NCI-H524 treated with DMSO at 0.1 percent for 48 hours (cell line): ENCODE measurements at places on chromosomes 4 and X.

GRCh38 chrX:77564823-77565222 lies 117.6 kb downstream of the FGF16 start:
- no peak for DNase-seq

- no peak for DNase-seq
These were observed 7.7 kb downstream of the GAK start for GRCh38 chr4:924107-925096.

GRCh38 chr4:88597970-88598660 lies 5.8 kb downstream of the HERC3 start:
- peak; percentile 9 for DNase-seq

- DNase-seq = no peak
These were observed 46.6 kb downstream of the RASGEF1B start for GRCh38 chr4:81424816-81425755.

GRCh38 chr4:133920236-133920635 lies 281.4 kb downstream of the PABPC4L start:
- DNase-seq = no peak

DNA sequence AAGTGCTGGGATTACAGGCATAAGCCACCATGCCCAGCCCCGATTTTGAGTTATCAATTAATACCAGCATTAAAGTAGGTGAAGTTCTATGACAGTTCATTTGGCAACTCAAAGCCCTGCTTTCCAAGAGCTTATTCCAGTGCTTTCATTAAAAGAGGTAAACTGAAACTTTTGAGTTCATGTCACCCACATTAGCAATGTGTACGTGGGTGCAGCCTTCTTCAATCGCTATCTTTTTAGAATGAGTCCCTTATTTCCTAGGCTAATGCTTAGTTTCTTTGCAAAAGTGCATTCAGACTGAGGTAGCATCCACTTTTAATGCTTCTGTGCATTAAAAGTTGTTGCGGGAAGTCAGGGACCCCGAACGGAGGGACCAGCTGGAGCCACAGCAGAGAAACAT lies 26.1 kb upstream of the MTNR1A start:
- DNase-seq = no peak

GRCh38 chrX:106862972-106863688 lies 40.0 kb downstream of the RIPPLY1 start:
- no peak for DNase-seq
